A549 treated with ZK216348 at 1 μM for 4 hours (cell line): ENCODE measurements at places on chromosomes 5 and 9. TPM values are rescaled to one million over a fixed set of nuclear protein-coding genes. Genes with fewer than 3 reads are reported as not detected.

The CATSPER3 gene
- 0.20 to 0.57 TPM (median 0.40 TPM) in 5 replicates for total RNA-seq

The GBA2 gene
- total RNA-seq = 22.0 to 42.9 TPM (median 33.7 TPM) in 5 replicates

The NEUROG1 gene
- total RNA-seq = not detected in 5 replicates

The RNF145 gene
- 128 to 155 TPM (median 142 TPM) in 5 replicates for total RNA-seq

The AGXT2 gene
- not detected in 5 replicates for total RNA-seq

The MEGF10 gene
- not detected in 5 replicates for total RNA-seq

The PCDHGA9 gene
- total RNA-seq = 0.09 TPM in 1 of 5 replicates, not detected in the others

The ZNF189 gene
- total RNA-seq = 7.0 to 9.9 TPM (median 7.1 TPM) in 5 replicates

The PCDHGB6 gene
- total RNA-seq = 0.07 to 0.12 TPM (median 0.08 TPM) in 4 of 5 replicates, not detected in the other

The SH2D3C gene
- 0.12 to 0.40 TPM (median 0.15 TPM) in 3 of 5 replicates, not detected in the others for total RNA-seq

The EFNA5 gene
- total RNA-seq = 18.9 to 27.3 TPM (median 26.4 TPM) in 5 replicates

The MYOZ3 gene
- 0.07 to 0.09 TPM in 2 of 5 replicates, not detected in the others for total RNA-seq

The TMEM174 gene
- not detected in 5 replicates for total RNA-seq

The SGTB gene
- 4.5 to 9.6 TPM (median 8.1 TPM) in 5 replicates for total RNA-seq

The HRH2 gene
- total RNA-seq = 0.46 to 0.73 TPM (median 0.51 TPM) in 5 replicates

The TYRP1 gene
- total RNA-seq = 0.14 TPM in 1 of 5 replicates, not detected in the others

The PTGER4 gene
- total RNA-seq = 2.5 to 3.3 TPM (median 2.9 TPM) in 5 replicates

The PPP3R2 gene
- not detected in 5 replicates for total RNA-seq

The VCP gene
- total RNA-seq = 211 to 305 TPM (median 286 TPM) in 5 replicates

The NRARP gene
- 1.9 to 7.2 TPM (median 5.6 TPM) in 5 replicates for total RNA-seq

The TRPM6 gene
- total RNA-seq = 1.4 to 1.9 TPM (median 1.6 TPM) in 5 replicates

The ZNF346 gene
- 8.9 to 12.5 TPM (median 11.9 TPM) in 5 replicates for total RNA-seq

The GADD45G gene
- 0.31 to 0.53 TPM (median 0.37 TPM) in 4 of 5 replicates, not detected in the other for total RNA-seq

The FOXD4L6 gene
- total RNA-seq = not detected in 5 replicates

The WNK2 gene
- total RNA-seq = 3.1 to 7.9 TPM (median 7.8 TPM) in 5 replicates

The ADAMTSL1 gene
- 0.04 TPM in 1 of 5 replicates, not detected in the others for total RNA-seq

The PLEKHG4B gene
- 0.50 to 1.7 TPM (median 1.0 TPM) in 5 replicates for total RNA-seq

The SH3TC2 gene
- 0.23 to 1.3 TPM (median 0.72 TPM) in 5 replicates for total RNA-seq

The PCDHB10 gene
- total RNA-seq = not detected in 5 replicates

The CERCAM gene
- 30.7 to 46.8 TPM (median 37.4 TPM) in 5 replicates for total RNA-seq

The IFNE gene
- total RNA-seq = 1.0 to 2.2 TPM (median 1.7 TPM) in 5 replicates

The EIF4E1B gene
- not detected in 5 replicates for total RNA-seq

The PCDHB2 gene
- 2.7 to 4.5 TPM (median 3.1 TPM) in 5 replicates for total RNA-seq

The PCDHA4 gene
- 0.95 to 2.0 TPM (median 1.8 TPM) in 5 replicates for total RNA-seq

The ZFP62 gene
- total RNA-seq = 7.0 to 10.4 TPM (median 9.7 TPM) in 5 replicates

The CDKN2B-AS1 gene
- total RNA-seq = not detected in 5 replicates

The SV2C gene
- total RNA-seq = 0.01 to 0.02 TPM in 2 of 5 replicates, not detected in the others

The ORM2 gene
- not detected in 5 replicates for total RNA-seq

The F2RL1 gene
- total RNA-seq = 209 to 272 TPM (median 236 TPM) in 5 replicates

The ADGRD2 gene
- not detected in 5 replicates for total RNA-seq

The CBY3 gene
- not detected in 5 replicates for total RNA-seq

The PIP5K1B gene
- 0.08 TPM in 1 of 5 replicates, not detected in the others for total RNA-seq

The GAPT gene
- not detected in 5 replicates for total RNA-seq

The LEAP2 gene
- 0.58 to 1.4 TPM (median 1.0 TPM) in 5 replicates for total RNA-seq

The HCN1 gene
- not detected in 5 replicates for total RNA-seq

The GRXCR2 gene
- total RNA-seq = not detected in 5 replicates

The FOXI1 gene
- total RNA-seq = not detected in 5 replicates

The CCDC152 gene
- not detected in 5 replicates for total RNA-seq

The GAS1 gene
- 0.08 to 0.22 TPM (median 0.16 TPM) in 4 of 5 replicates, not detected in the other for total RNA-seq

The IRX1 gene
- total RNA-seq = not detected in 5 replicates

The MACIR gene
- 14.2 to 20.1 TPM (median 19.8 TPM) in 5 replicates for total RNA-seq

The MAMDC2 gene
- 0.18 to 0.43 TPM (median 0.21 TPM) in 5 replicates for total RNA-seq

The HTR4 gene
- total RNA-seq = not detected in 5 replicates
